ENCODE measurements at places on chromosomes 11 and 22.
A peak's percentile ranks its signal among the peaks of the same experiment; 100 is the strongest.

DNA sequence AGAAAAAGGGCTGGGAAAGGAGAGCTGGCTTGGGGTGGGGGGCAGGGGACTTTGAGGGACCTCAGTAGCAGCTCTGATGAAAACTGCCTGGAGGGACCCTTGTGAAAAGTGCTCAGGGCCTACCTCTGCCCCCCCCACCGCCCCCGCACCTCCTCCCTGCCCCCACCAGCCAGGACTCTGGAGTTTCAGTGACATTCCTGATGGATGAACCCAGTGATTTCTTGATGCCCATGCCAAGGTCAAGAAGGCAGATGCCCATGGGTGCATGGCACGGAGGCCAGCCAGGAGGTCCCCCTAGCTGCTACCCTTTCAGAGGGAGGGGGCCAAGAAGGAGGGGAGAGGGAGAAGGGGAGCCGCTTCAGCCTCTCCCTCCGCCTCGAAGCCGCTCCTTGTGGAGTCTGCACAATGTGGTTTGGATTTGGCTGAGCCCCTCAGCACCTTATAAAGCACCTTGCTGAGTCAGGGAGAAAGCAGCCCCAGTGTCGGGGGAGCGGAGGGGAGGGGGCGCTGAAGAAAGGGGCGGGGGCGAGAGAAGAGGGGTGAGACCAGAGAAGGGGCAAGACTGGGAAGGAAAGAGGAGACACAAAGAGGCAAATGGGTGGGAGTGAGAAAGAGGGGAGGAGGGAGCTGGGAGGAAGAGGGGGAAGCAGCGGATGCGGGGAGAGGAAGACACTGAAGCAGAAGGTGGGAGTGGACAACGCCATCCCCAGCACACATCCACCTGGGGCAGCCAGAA, 2.1 kb upstream of the CLCF1 start:
- DNase-seq: no peak

DNA sequence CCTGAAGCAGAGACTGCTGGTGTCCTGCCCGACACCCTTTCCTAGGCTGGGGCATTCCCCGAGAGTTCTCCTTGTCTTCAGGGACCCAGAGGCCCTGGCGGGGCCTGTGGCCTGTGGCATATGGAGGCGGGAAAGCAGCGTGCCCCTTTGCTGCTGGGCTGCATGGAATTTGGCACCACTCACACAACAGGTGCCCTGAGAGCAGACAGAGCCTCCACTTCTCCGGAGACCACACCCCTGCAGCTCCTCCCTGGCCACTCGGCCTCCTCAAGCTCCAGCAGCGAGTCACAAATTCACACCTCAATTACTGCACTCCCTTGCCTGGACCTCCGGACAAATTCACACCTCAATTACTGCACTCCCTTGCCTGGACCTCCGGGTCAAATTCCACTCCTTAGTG, 1375.2 kb downstream of the TBC1D22A start:
- no peak for DNase-seq

DNA sequence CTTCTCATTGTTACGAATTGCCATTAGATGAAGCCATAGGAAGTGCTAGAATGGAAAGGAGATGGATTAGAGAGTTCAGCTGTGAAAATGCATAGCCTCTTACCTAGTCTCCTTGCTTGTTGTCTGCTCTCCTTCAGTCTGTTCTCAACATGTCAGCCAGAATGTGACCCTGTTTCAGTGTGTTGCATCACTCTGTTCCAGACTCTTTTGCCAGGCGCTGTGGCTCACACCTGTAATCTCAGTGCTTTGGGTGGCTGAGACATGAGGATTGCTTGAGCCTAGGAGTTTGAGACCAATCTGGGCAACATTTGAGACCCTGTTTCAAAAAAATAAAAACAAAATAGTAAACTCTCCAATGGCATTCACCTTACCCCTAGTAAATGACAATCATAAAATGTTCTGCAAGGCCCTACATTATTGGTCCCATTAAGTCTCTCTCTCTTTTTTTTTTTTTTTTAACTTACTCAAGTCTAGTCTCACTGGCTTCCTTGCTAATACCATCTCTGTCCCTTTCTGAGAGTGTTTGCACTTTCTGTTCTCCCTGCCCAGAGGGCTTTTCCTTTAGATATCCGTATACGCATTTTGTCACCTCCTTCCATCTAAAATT, 39.4 kb downstream of the CYP2R1 start:
- DNase-seq: no peak

- DNase-seq: no peak
These were observed 12.0 kb downstream of the C11orf58 start for GRCh38 chr11:16750417-16750816.

- DNase-seq: no peak
These were observed 13.1 kb downstream of the PTPN5 start for GRCh38 chr11:18778468-18778867.

- DNase-seq: no peak
These were observed 49.0 kb upstream of the BID start for GRCh38 chr22:17823226-17823625.

GRCh38 chr11:18144243-18144642, 11.9 kb downstream of the MRGPRX3 start:
- DNase-seq: peak; percentile 25

DNA sequence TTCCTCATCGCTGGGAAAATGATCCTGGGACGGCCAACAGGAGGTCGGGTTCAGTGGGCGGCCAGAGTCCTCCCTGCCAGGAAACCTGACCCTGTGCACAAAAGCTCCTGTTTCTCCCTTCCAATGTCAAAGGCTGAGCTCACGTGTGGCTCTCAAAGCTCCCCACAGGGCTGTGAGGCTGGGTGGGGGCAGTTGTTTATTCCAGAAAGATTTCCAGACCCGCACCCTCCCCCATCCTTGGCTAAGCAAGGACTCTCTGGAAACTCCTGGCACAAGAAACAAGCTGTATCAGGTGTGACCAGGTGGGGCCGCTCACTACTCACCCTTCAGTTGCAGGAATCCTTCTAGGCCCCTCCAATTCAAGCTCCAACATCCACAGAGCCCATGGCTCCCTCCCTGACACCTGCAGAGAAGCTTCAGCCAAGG, 131.9 kb downstream of the SHANK2 start:
- DNase-seq: no peak

DNA sequence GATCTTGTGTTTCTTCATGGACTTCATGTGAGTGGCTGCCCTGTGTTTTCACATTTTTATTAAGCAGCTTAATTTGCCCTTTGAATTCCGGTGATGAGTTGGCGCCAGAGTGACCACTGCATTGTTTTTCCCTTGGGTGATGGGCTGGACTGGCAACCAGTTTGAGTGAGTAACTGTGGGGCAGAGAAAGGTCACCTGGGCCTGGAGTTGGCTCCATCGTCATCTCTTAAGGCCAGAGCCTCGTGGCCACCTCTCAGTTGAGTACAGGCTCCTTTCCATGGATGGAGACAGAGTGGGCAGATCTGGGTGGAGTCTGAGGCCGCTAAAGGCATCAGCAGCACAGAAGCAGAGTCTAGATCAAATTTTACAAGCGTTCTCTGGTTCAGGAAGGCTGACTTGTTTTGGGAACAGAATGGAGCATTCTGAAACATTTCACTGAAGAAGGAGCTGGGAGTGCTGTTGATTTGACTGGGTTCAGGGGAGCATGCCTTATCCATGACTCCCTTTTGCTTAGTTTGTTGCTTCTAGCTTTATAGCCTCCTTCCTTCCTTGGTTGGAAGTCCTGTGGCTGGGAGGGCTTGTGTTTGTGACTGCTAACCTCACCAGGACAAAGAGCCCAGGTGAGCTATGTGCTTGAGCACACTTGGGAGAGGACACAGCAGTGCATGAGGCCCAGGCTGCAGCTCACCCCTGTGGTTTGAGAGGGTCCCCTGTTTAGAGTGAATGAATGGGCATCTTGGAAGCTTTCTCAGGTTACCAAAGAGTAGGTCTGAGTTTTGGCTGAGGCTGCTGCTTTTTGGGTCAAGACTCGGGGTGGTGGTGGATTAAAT, 7.8 kb downstream of the BCR start:
- DNase-seq: peak; percentile 38

DNA sequence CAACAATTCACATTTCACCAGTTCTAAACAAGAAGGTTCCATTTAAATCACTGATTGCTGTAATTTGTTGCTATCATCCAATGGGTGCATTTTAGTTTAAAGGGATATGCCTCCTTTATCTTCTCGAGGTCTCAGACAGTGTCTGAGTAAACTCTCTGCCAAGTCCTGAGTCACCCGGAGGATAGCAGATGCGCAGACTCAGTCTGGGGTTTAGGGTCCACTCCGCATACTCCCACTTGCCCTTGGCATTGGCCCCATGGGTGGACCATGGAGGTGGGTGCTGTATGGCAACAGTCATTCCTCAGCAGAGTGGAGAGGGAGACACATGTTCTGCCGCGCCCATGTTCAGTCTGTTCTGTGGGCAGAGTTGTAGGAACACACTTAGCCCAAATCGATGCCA, 65.4 kb upstream of the CRTAM start:
- peak; percentile 65 for DNase-seq

- no peak for DNase-seq
These were observed 23.0 kb downstream of the ZNF280B start for GRCh38 chr22:22485524-22485923.

DNA sequence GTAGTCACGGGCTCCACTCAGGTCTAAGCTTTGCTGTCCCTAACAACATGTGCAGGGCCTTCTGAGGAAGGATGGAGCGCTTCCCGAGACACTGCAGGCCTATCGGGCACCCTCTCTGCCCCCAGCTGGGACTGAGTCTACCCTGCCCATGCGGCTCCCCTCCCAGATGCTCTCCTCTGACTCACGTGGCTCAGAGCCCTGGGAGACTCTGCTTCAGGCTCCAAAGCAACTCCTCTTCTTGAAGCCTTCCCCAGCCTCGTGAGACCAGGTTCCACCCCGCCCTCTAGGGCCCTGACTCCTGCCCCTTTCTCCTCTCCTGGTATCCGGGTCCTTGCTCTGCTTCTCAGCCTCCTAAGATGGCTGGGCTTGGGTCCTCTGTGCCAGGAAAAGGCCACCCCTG, 28.4 kb upstream of the ARFGAP3 start:
- DNase-seq: peak; percentile 84

- DNase-seq: no peak
These were observed 403.3 kb downstream of the SHANK2 start for GRCh38 chr11:70849031-70849430.

DNA sequence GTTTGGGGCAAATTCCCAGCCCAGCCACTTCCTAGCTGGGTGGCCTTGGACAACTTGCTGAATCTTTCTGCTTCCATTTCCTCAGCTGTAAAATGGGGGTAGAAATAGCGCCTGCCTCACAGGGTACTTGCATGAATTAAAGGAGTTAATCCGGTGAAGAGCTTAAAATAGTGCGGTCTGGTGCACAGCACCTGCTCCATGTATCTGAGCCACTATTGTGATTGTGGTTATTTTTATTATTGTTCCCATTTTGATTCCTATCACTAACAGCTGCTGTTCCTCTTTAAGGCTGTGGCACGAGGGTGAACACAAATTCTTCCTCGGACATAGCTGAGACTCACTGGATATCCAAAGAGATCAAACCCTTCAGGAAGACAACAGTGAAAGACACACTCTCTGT, 46.9 kb upstream of the TP53I11 start:
- no peak for DNase-seq

DNA sequence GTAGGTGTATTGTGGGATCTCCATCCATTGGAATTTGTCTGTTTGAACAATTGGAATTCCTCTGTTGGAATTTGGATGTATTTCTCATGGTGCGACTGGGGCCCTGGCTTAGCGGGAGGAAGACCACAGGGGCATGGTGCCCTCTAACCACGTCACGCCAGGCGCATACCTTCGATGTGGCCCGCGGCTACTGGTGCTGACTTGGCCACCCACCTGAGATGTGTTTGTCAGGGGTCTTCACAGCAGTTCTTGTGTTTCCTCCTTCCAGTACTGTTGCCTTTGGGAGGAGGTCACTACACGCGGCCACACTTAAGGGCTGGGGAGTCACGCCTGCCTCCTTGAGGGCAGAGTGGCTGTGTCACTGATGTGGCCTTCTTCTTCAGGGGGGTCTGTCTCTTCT, 36.6 kb upstream of the GRAMD4 start:
- no peak for DNase-seq

DNA sequence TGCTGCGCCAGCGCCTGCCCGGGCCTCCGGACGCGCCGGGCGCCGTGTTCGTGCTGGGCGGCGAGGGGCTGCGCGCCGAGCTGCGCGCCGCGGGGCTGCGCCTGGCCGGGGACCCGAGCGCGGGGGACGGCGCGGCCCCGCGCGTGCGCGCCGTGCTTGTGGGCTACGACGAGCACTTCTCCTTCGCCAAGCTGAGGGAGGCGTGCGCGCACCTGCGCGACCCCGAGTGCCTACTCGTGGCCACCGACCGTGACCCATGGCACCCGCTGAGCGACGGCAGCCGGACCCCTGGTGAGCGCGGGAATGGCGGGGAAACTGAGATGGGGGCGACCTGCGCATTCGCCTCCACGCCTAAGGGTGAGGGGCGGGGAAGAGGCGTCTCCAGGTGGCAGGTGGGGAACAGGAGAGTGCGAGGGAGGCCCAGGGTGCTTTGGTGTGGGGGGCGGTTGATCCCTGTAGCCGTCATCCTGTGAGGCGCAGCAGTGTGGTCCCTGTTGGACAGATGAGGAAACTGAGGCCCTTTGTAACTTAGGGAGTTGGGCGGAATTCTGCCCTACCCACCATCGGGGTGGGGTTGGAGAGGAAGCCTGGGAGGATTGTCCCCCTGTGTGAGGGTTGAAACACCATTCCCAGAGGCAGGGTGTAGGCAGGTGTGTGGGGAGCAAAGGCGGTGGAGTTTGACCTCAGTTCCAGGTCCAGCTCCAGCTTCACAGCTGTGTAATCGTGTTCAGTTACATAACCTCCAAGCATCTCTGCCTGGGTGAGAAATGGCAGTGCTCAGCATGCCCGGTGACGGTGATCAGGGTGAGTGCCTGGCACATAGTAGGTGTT, 758 bp downstream of the PDXP start:
- DNase-seq: peak; percentile 27

DNA sequence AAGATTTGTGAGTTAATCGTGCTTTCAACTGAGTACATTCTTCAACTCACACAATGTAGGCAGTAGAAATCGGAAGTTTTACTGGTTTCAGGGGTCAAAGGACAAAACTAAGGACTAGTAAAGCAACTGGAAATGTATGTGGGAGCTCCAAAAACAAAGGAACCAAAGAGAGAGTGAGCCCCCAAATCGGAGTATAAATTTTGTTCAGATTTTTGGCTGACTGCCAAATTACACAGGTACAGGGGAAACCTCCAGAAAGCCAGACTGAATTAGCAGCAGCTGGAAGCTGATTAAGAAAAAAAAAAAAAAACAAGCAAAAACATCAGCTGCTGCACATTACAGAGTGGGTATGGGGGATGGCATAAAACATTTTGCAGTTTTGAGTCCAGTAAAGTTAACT, 75.2 kb upstream of the GNAZ start:
- DNase-seq: no peak
